ENCODE measurements at places on chromosomes 4 and X.
A peak's percentile ranks its signal among the peaks of the same experiment; 100 is the strongest.

DNA sequence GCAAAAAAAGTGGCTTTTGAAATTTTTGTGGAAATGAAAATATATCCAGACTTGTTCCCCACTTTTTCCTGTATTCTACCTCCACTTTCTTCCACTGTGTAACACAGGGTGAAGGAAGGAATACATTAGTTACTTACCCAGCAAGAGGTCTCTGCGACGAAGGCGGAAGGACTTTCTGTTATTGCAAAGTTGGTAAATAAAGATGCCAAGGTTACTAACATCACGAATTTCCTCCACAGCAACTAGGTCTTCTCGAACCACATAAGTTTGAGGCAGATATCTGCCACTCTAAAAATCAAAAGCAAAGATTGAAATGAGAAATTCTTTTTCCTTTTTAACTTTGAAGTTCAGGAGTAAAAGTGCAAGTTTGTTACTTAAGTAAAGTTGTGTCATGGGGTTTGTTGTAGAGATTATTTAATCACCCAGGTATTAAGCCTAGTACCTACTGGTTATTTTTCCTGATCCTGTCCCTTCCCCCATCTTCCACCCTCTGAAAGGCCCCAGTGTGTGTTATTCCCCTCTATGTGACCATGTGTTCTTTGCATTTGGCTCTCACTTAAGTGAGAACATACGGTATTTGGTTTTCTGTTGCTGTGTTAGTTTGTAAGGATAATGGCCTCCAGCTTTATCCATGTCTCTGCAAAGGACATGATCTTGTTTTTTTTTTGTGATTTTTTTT, 5.8 kb downstream of the ITM2A start:
- DNase-seq, result no peak

DNA sequence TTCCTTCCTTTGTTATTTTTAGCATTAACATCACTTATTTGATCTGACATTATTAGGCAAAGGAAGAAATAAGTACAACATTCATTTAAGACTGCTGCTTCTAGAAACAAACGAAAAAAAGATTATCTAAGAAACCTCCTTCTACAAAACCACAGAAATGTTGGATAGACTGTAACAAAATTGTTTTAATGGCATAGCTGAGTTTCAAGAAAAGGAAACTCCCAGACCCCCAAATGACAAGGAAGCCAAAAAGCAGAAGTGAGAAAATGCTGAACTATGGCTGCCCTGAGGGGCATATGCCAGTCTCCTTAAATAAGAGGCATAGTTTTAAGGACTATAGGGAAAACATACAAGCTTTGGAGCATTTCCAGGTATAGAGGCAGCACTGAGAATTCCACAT, 1431.6 kb upstream of the TENM3 start:
- no peak for DNase-seq

GRCh38 chr4:21177871-21178270, 477.6 kb downstream of the PACRGL start:
- DNase-seq, result no peak

DNA sequence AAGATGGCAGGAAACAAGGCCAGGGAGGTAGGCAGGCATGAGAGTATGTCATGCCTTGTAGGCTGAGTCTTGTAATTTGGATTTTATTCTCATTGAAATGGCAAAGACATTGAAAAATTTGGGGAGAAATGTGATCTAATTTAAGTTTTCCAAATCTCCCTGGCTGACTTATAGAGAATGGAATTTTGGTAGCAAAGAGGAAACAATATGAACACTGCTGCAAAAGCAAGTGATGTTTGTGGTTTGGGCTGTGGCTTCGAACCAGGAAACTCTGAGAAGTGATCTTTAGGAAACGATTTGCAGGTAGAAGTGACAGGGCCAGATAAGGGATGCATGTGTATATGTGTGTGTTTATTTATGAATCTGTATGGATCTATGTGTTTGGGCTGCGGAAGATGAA, 35.6 kb downstream of the ARSJ start:
- DNase-seq, result no peak

DNA sequence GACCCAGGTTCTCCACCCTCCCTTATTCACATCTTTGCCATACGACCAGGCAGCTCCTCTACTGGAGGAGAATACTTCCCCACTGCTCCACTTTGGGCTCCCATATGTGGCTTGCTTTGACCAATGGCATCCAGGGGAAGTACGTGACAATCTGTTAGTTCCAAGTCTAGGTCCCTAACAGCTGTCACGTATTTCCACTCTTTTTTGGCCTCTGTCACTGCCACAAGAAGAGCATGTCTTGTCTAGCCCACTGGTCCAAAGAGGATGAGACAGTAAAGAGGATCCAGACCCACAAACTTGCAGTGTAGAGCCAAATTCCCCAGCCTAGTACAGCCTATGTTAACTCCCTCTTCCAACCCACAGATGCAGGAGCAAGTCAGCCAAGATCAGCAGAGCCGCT, 49.7 kb upstream of the GATB start:
- DNase-seq, result no peak

DNA sequence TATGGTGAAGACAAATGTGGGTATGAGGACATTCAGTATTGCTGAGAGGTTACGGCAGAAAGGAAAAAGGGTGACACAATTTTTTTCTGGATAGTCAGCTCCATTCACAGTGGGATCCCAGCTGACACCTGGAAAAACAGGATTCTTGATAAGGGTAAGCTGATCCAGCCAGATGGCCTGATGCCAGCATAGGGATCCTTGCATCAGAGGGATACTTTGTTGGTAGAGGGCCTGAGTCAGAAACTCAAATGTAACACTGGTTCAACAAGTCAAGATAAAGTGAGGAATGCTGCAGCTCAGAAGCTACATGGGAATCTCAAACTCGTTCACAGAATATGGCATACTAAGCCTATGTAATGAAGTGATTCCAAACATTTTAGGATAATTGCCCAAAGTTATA, 726.7 kb downstream of the C4orf33 start:
- DNase-seq, result peak; percentile 73

DNA sequence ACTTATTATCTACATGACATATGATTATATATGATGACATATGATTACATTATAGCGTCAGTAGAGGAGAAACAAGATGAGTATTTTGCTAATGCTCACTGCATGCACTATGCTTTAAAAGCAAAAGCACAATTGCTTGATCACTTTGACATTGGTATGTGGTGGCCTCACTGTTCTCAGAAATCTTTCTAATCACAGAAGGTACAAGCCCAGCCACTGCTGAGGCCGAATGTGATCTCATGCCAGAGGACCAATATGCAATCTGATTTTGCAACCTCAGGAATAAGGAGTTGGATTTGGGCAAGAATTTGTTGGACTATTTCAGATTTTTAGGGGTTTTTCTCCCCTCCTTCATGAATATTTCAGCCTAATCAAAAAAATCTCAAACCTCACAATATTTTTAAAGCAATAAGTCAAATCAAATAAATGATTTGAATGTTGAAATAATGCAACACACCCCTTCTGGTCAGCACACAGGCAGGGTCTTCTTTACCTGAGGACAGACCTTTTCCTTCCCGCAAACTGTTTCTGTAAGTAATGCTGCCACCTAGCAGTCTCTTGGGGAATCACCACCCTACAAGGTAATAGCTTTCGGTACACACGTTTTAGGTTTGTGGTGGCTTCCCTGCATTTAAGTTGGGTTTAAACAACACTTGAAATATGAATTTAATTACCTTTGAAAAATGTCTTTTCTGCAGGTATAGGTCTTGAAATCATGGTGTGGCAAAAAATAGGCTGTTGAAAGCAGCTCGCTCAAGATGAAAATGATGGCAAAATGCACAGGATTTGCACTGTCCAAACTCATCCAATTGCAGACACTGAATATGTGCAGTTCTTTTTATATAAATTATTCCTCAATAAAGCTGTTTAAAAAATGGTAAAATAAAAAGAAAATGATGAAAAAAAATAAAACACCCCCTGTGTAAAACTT, 4.8 kb upstream of the CXCL13 start:
- DNase-seq, result peak; percentile 21

DNA sequence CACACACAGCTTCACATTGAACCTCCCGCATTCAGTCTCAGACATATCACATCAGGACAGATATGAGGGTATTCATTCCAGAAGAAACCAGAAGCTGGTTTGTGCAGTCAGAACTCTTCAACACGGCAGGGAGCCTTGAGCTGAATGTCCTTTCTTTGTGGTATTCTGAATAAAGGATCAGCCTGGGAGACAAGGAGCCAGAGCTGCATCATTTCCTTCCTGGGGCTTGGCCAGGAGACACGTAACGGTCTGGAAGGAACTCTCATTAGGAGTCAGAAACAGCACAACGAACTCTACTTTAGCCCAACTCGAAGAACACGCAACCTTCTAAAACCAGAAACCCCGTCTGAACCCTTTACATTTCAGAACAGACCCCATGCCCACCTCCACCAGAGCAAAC, 46.4 kb downstream of the KDR start:
- DNase-seq, result no peak

DNA sequence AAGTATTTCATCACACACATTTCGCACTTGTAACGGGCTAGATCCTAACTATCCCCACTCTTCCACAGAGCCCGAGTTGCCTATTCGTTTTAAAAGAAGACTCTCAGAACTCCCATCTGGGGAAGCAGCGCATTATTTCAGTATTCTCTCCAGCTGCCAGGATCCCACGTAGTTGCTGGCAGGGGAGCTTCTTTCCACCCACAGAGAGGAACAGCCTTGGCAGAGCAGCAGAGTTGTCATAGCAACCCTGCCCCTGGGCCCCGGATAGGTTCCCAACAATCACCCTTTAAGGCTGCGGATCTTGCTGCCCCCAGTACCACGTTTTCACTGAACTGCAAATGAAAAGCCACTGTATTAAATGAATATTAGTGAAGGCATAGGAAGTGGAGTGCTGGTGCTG, 106.7 kb downstream of the GPM6A start:
- DNase-seq, result peak; percentile 20

Data from BE2C (cell line).